ENCODE measurements at places on chromosomes 4 and X. TPM values are rescaled to one million over a fixed set of nuclear protein-coding genes. Genes with fewer than 3 reads are reported as not detected.

The CORIN gene
- total RNA-seq: 0.08 TPM

DNA sequence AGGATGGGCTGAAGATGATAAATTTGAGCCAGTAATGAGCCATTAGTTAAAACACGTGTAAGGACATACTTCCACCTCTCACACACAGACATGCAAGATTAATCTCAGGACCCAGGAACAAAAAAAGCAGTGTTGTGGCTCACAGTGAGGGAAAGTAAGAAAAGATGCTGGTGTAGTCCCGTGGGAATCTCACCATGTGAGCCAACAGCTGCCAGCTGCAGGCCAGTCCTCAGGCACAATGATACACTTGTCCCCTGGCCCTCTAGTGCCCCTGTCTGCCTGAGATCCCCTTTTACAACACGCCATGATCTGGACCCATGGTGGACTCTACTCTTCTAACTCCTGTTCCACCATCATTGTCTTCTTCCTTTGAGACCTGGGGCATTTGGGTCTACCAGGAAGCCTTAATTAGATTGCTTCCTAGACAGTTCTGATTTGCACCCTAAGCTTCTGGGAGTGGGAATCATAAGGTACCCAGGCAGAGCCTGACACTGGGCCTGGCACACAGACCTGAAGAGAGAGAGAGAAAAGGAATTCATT lies 194.7 kb downstream of the STIM2 start:
- H3K27me3 ChIP-seq: no peaks in the 10 kb centered on the region
- DNase-seq: peak; percentile 68
- no peaks in the 10 kb centered on the region for H3K36me3 ChIP-seq
- H3K4me3 ChIP-seq: no peak overlapping the region
- no peak overlapping the region for H3K27ac ChIP-seq

DNA sequence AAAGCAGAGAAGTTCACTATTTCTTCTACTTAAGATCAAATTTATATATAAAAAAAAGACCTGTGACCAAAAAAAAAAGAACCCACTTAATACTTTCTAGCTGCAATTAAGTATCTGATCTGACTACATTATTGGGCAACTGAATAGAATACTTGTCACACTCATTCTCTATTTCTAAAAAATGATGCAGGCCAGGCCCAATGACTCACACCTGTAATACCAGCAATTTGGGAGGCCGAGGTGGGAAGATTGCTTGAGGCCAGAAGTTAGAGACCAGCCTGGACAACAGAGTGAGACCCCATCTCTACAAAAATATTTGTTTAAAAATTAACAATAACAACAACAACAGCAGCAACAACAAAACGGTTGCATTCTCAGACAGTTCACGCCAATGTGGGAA lies 108.8 kb upstream of the BMP2K start:
- no peak for DNase-seq
- H3K27ac ChIP-seq: no peak overlapping the region
- no peaks in the 10 kb centered on the region for H3K27me3 ChIP-seq

DNA sequence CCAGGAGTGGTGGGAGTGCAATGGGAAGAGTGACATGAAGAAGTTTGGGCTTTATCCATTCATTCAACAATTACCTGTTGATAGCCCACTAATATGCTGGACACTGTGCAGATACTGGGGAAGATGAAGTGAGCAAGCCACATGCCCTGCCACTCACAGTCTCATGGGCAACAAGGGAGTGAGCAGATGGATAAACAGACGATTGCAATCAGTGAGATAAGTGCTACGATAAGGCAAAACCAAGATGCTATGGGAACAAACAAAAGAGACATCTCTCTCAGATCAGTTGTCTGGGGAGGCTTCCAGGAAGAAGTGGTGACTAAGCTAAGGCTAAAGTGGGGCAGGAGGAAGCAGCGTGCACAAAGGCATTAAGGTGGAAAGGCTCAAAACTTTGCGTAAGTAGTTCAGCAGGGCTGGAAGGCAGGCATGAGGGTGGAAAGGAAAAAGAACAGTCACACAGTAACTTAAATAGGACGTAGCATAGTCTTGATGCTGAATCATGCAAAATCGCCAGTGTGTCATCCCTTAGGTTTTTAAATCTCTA lies 31.7 kb downstream of the GAB3 start:
- no peak overlapping the region for H3K27ac ChIP-seq
- H3K4me3 ChIP-seq: no peak overlapping the region
- H3K4me1 ChIP-seq: peaks cover 3% of the 10 kb centered on the region
- H3K27me3 ChIP-seq: no peaks in the 10 kb centered on the region
- H3K36me3 ChIP-seq: no peaks in the 10 kb centered on the region
- no peak for DNase-seq

DNA sequence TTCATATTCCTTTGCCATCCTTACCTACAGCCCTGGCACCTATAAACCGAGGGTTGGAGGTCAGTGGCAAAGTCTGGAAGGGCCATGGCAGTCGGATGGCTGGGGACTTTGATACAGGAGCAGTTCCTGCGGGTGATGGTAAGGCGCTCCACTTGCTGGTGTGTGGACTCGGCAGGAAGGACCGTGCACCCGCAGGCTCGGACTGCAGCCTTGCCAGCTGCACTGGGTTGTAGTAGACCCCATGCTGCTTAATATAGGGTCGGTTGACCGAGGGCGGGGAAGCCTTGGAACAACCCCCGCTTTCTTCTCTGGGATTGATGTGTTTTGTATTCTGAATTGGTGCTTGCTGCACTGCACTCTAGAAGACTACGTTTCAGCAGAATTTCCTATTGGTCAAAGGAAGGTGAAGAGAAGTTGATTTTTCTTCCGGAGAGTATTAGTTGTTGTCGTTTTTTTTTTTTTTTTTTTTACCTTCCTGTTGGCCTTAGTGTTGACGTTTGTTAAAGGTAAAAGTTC lies 638 bp downstream of the BLTP1 start:
- H3K27me3 ChIP-seq: no peaks in the 10 kb centered on the region
- H3K4me3 ChIP-seq: peak overlapping the region; percentile 94
- 0 out of 2 replicates have a peak, but pooled peaks cover 4% of the 10 kb centered on the region for H3K36me3 ChIP-seq
- DNase-seq: peak; percentile 64
- no peaks in the 10 kb centered on the region for H3K4me1 ChIP-seq

- DNase-seq: no peak
- H3K4me3 ChIP-seq: no peak overlapping the region
- no peaks in the 10 kb centered on the region for H3K27me3 ChIP-seq
- H3K27ac ChIP-seq: no peak overlapping the region
- no peaks in the 10 kb centered on the region for H3K4me1 ChIP-seq
- peaks cover 16% of the 10 kb centered on the region for H3K36me3 ChIP-seq
Observed at GRCh38 chr4:108051343-108051742, 61.7 kb downstream of the HADH start.

The LGI2 gene
- 12.0 TPM for total RNA-seq

- H3K27me3 ChIP-seq: no peaks in the 10 kb centered on the region
- no peak overlapping the region for H3K27ac ChIP-seq
- H3K4me3 ChIP-seq: no peak overlapping the region
- peak; percentile 47 for DNase-seq
- no peaks in the 10 kb centered on the region for H3K36me3 ChIP-seq
- no peaks in the 10 kb centered on the region for H3K4me1 ChIP-seq
Observed at GRCh38 chrX:118644378-118644777, 83.0 kb upstream of the IL13RA1 start.

DNA sequence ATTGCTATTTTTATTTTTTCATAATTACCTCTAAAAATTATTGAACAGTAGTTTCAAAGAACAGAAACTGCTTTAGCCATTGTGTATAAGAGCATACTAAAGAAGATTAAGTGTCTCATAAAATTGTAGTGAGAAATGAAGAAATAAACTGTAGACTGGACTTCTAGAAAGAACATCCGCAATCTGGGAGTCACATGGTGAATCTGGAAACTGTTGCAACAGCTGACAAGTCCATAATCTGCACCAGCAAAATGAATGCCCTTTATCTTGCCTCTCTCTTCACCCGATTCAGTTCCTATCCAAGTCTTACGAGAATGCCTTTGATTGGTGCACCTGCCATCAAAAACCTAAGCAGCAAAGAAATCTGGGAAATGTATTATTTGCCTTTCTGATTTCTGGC lies 312.9 kb downstream of the NAF1 start:
- H3K4me3 ChIP-seq: no peak overlapping the region
- H3K36me3 ChIP-seq: no peaks in the 10 kb centered on the region
- no peak for DNase-seq
- no peak overlapping the region for H3K27ac ChIP-seq
- no peaks in the 10 kb centered on the region for H3K4me1 ChIP-seq
- no peaks in the 10 kb centered on the region for H3K27me3 ChIP-seq

DNA sequence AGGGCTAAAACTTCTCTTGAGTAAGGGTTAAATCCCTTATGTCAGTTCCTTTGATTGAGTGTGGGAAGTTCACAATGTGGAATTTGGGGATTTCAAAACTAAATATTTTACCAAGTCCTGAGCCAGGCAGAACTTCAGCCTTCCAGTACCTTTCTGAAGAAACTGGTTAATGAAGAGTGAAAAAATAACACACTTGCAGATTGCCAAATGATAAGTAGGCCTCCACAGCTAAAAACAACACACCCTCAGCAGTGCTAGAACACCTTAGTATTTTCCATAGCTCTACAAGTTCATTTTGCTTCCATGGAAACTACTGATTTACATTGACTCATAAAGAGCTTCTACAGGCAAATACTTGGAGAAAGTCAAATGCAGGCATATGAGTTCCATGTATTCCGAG lies 326.8 kb downstream of the ZNF674 start:
- no peak overlapping the region for H3K27ac ChIP-seq
- no peak overlapping the region for H3K4me3 ChIP-seq
- no peak for DNase-seq

The CISD2 gene
- total RNA-seq: 55.1 TPM

DNA sequence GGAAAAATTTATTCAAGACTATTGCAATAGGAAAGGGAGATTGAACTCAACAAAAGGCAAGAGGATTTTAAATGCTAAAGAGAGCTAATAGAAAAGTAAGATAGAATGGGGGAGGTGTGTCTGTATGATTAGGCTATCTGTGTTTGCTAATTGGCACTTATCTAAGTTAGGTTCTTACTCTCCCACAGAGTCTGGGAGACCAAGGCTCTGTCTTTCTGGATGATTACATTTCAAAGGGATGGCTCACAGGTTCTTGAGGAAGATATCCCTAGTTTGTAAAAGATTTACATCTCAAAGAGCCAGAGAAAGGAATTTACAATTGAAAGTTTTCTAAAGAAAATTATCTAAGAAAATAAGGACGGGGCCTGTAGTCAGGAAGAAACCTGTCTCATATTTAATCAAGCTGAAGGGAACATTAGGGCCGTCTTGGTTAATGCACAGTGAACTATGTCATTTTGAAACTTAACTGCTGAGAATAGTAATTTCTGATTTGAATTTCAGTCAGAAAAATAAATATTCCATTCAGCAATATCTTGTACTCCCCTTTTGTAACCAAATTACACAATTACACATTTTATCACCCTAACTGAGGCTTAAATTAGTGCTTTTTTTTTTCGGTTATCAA lies 75.8 kb downstream of the MAGEB10 start:
- H3K4me1 ChIP-seq: no peaks in the 10 kb centered on the region
- DNase-seq: no peak
- no peaks in the 10 kb centered on the region for H3K36me3 ChIP-seq
- H3K4me3 ChIP-seq: no peak overlapping the region
- no peak overlapping the region for H3K27ac ChIP-seq
- H3K27me3 ChIP-seq: no peaks in the 10 kb centered on the region

The PABPC4L gene
- total RNA-seq: 8.4 TPM

- H3K27me3 ChIP-seq: no peaks in the 10 kb centered on the region
- peaks cover 31% of the 10 kb centered on the region for H3K36me3 ChIP-seq
- H3K4me3 ChIP-seq: peak within 1 kb of the TSS; percentile 97
Observed at GRCh38 chr4:77156912-77157858, at the start of gene CCNG2. CCNG2 (plus strand) TSS chr4:77157207; CDS start chr4:77158533, 1,326 bp downstream.

The PTCHD1 gene
- 0.58 TPM for total RNA-seq

The FAM47E gene
- total RNA-seq: 0.28 TPM

- no peak overlapping the region for H3K27ac ChIP-seq
- DNase-seq: no peak
- H3K4me3 ChIP-seq: no peak overlapping the region
- H3K4me1 ChIP-seq: no peaks in the 10 kb centered on the region
- H3K27me3 ChIP-seq: no peaks in the 10 kb centered on the region
Observed at GRCh38 chr4:95541889-95542607, 6.7 kb downstream of the UNC5C start.

The RASL11B gene
- 21.2 TPM for total RNA-seq

GRCh38 chr4:36285784-36286480 lies 4.5 kb downstream of the DTHD1 start:
- H3K27me3 ChIP-seq: no peaks in the 10 kb centered on the region
- no peaks in the 10 kb centered on the region for H3K36me3 ChIP-seq
- no peaks in the 10 kb centered on the region for H3K4me1 ChIP-seq
- DNase-seq: no peak
- no peak overlapping the region for H3K4me3 ChIP-seq

DNA sequence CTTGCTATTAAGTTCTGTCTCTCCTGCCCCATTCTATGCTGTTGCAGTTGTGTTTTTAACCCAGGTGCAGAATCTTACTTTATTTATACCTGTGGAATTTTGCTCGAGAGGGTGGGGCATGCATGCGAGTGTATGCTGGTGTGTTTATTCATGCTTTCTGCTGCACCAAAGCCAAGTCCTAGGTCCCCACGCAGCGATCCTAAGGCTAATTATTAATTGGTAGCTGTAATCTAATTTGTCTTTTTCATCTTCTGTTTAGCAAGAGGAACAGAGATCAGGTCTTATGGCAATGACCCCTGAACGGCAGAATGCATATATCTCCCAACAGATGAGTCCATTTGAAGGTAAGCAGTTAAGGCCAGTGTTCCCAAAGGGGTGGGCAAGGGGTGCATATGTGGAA lies 58.7 kb upstream of the MTM1 start:
- no peaks in the 10 kb centered on the region for H3K4me1 ChIP-seq
- H3K4me3 ChIP-seq: no peak overlapping the region
- H3K36me3 ChIP-seq: no peaks in the 10 kb centered on the region
- H3K27ac ChIP-seq: no peak overlapping the region
- no peaks in the 10 kb centered on the region for H3K27me3 ChIP-seq
- no peak for DNase-seq

DNA sequence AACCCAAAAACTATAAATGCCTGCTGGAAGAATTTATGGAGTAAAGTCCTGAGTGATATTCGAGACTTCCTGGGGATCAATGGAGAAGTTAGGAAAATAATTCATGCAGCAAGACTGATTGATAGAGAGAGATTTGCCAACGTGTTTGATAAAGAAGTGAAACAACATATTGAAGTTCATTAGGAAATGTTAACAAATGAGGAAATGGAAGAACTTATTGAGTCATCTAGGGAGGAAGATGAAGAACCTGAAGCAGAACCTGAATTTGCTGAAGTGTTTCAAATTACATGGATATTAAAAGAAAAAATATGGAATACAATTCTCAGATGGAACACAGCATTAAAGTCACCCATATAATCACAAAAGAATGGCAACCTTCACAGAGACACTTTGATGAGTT lies 39.0 kb downstream of the DDX60 start:
- H3K27ac ChIP-seq: no peak overlapping the region
- H3K4me3 ChIP-seq: no peak overlapping the region
- H3K36me3 ChIP-seq: no peaks in the 10 kb centered on the region
- H3K4me1 ChIP-seq: no peaks in the 10 kb centered on the region

The ABCE1 gene
- total RNA-seq: 140 TPM

- no peaks in the 10 kb centered on the region for H3K36me3 ChIP-seq
- H3K4me1 ChIP-seq: peaks cover 36% of the 10 kb centered on the region
- H3K27ac ChIP-seq: no peak overlapping the region
- no peaks in the 10 kb centered on the region for H3K27me3 ChIP-seq
Observed at GRCh38 chrX:20500171-20500865, 233.6 kb upstream of the RPS6KA3 start.

- H3K36me3 ChIP-seq: no peaks in the 10 kb centered on the region
- H3K27me3 ChIP-seq: no peaks in the 10 kb centered on the region
- DNase-seq: no peak
- H3K27ac ChIP-seq: no peak overlapping the region
- H3K4me1 ChIP-seq: no peaks in the 10 kb centered on the region
Observed at GRCh38 chr4:83591056-83591455, 55.1 kb downstream of the GPAT3 start.

The LRCH2 gene
- total RNA-seq: 17.9 TPM

The SHROOM3 gene
- 23.0 TPM for total RNA-seq

- no peak overlapping the region for H3K4me3 ChIP-seq
- no peaks in the 10 kb centered on the region for H3K36me3 ChIP-seq
Observed at GRCh38 chr4:148857973-148858534, 415.8 kb upstream of the NR3C2 start.
